ENCODE measurements at places on chromosomes 3 and 15.

- no peak for DNase-seq
These were observed 23.0 kb downstream of the IGF1R start for GRCh38 chr15:98671060-98672008.

DNA sequence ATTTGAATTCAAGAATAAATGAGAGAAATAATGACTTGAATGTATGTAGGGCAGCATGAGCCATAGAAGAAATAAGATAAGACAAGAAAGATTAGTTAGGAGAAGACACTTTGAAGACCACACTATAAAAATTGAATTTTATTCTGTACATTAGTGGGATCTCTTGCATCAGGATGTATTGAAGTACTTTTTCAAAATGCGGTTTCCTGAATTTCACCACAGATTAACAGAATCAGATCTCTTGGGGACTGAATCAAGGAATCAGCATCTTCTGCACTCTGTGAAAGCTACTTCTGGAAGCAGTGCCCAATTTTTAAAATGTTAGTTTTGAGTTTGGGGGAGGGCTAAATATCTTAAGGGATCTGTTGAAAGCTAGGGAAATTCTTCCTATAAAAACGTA is 763.9 kb upstream of the GOLIM4 start:
- no peak for DNase-seq

GRCh38 chr3:196198771-196199753 is 12.1 kb downstream of the ZDHHC19 start:
- no peak for DNase-seq

GRCh38 chr3:195198426-195199346 is 72.3 kb downstream of the XXYLT1 start:
- DNase-seq: no peak

DNA sequence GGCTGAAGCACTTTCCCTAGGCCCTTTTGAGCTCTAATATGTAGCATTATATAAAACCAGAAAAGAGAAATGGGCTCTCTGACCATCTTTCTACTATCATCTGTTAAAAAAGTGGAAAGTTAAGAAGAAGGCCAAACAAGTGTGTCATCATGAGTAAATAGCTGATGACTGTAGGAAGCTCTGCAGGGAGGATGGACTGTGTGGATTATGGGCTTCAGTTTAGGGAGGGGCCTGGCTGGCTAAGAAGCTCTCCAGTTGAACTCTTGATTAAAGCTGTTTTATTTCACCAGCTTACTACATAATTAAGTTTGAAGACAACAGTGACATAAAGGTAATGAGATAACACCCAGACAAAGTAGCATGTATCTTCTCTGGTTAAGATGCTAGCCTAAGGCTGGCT is 30.6 kb downstream of the INTS14 start:
- no peak for DNase-seq

DNA sequence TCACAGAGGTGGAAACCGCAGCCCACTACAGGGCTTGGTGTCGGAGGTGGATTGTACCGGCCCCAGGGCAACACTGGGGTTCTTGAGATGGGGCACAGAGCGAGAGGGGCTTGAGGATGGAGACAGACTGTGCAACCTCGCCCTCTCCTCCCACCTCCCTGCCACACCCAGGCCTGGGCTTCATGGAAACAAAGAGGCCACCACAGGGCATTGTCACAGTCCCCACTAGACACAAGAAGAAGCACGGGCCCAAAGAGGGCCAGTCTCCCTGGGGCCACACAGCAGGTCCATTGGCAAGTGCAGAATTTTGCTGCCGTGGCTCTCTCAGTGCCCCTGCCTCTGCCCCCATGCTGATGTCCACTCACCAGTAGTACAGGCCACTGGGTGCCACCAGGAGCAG is 4.1 kb upstream of the CALML4 start:
- DNase-seq: no peak

GRCh38 chr3:38458796-38459498 is 5.3 kb downstream of the ACVR2B start:
- DNase-seq: peak; percentile 40

GRCh38 chr15:61521953-61522352 is 292.9 kb upstream of the RORA start:
- no peak for DNase-seq

DNA sequence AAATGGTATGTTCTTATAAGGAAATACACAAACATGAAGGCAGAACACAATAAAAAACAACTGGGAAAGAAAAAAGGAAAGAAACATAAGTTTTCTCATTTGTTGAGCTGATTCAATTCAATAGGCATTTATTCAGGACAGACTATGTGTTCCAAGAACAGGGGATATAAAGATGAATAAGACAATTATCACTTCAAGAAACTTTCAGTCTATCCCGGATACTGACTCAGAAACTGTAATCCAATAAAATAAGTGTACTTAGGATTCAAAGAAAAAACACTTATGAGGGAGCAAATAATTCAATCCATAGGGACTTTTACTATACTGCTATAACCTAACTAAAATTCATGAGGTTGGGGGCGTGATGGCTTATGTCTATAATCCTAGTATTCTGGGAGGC is 3.5 kb upstream of the POPDC2 start:
- no peak for DNase-seq

Measured in mucosa of gallbladder (tissue), 1 donor.